GM04504 (cell line): ENCODE measurements at places on chromosomes 6 and 20.

DNA sequence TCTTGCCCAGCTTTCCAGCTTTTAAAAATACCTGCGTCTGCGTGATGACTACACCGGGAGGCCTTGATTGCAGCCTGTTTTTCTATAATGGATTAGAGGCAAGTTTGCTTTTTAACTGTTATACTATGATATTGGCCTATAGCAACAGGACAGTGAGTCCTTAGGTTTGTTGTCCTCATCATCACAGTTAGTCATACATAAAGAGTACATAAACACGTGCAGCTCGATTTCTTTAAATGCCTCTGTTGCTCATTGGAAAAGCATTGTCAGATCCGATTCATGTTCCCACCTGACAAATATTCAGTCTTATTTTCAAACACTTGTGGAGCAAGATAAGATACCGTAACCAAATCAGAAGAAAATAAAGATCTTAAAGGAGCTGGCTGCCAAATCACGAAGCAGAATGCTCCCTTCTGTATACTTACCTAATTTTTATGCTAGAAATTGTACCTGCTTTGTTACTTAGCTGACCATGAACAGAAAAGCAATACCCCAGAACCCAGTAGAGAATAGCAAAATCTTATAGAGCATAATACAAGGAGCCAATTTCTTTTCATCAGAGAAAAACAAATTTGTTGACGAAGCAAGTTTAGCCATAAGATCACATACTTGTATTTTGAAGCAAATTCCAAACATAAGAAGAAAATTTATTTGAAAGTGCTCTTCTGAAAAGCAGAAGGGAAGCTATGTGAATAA, 100.4 kb downstream of the TMEM200A start:
- no peak for DNase-seq

DNA sequence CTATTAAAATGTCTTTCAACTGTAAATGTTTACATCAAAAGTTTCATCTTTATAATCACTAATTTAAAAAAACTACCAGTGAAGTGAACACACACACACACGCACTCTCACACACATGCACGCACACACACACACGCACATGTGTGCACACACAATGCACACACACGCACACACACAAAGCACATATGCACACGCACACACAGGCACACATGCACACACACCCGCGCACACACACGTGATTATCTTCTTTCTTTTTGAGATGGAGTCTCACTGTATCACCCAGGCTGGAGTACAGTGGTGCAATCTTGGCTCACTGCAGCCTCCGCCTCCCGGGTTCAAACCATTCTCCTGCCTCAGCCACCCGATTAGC, 80.0 kb upstream of the FRMD1 start:
- DNase-seq, result no peak

GRCh38 chr6:43932259-43933147, 162.5 kb downstream of the VEGFA start:
- DNase-seq, result no peak

- no peak for DNase-seq
Measured at GRCh38 chr6:157867981-157868380, 44.9 kb downstream of the SNX9 start.

DNA sequence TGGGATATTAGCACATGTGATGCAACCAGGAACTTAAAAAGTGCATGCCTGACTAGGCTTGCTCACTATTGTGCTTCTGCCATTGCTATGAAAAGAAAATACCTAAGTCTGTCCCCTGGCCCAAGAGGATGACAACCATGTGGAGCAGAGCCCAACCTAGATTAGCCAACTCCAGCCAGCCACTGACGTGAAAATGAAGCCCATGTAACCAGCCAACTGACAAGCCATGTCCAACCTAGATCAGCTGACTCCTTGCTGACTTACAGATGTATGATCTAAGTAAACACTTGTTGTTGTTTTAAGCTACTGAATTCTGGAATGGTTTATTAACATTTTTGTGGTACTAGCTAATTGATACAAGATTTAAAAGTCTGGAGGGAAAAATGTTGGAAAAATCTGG, 47.5 kb downstream of the PIGU start:
- no peak for DNase-seq
